ENCODE measurements at places on chromosomes 12 and 14.

GRCh38 chr12:50928392-50928791 is 24.0 kb upstream of the HIGD1C start:
- no peak for DNase-seq

DNA sequence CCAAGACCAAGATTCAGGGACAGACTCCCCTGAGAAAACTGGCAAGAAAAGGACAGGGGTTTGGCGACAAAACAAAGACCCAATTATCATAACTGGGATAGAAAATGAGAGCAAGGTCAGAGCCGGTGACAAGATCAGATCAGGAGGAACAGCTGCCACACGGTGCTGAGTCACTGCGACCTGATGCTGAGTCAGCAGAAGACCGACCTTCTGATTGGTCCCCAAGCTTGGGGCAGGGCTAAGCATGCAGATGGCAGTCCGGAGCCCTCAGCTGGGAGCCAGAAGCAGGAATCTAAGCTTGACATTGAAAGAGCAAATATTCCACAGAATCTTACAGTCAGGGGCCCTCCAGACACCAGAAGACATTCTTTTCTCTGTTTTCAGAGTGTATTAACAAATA is 19.1 kb upstream of the ARMH4 start:
- peak; percentile 79 for DNase-seq

DNA sequence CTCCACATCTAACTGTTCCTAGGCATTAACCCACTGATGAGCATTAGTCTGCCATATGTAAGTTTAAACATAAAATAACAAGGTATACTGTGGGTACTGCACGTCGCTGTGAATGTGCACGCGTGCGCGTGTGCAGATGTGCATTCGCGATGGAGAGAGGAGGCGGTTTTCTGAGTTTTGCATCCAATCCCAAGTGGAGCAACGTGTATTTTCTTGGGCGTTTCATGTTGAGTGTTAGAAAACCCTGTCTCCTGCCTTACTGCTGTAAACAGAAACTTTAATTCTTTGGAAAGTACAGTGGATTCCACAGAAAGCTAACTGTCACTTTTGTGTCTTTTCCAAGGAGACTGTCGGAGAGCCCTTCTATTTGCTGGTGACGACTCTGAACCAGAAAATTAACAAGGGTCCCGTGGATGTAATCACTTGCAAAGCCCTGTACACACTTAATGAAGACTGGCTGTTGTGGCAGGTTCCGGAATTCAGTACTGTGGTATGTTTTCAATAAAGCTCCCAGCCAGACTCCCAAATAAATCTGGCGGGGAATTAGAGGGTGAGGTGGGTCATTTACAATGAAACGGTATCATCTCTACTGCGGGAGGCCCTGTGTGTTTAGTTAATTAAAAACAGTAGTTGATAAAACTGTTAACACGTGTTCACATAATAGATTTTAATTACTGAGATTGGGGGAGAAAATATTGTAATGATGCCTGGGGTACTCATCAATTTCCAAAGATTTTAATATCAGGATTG is 116.5 kb downstream of the PLXNC1 start:
- peak; percentile 47 for DNase-seq

DNA sequence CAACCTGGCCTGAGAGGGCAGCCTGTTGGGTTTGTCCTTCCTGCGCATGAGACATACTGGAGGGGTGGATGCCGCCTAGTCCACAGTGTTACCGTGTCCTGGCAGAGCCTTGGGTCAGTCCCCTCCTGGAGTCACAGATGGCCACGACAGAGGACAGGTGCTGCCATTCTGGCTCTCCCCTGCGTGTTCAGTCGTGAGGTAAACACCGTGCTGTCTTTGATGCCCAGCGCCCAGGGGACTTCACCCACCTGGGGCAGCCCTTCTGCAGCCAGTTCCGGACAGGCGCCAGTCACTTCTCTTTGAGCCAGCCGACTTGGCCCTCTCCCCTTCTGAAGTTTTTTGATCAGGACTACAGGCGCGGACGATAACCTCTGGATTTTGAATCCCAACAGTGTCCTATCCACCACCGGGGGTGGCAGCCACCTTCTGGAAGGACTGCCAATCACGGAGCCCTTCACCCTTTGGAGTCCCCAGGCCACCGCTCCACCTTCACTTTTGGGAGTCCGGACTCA is 933.0 kb downstream of the DIO2 start:
- DNase-seq: no peak

DNA sequence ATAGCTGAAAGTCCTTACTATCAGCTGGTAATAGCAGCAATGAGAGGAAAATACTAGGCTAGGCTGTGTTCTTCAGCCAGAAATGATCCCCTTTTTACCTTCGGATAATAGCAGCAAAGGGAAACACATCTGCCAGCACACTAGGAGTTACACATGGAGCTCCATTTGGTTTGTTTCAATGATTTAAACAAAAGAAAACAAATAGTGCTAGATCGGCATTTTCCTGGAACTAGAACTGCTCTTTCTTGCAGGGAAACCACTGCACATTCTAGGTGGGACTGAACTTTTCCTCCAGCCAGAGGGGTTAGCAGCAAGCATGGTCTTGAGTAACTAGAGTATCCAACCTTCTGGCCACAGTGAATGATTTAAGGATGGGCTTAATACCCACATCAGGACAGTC is 117.6 kb downstream of the PDE6H start:
- DNase-seq: no peak

DNA sequence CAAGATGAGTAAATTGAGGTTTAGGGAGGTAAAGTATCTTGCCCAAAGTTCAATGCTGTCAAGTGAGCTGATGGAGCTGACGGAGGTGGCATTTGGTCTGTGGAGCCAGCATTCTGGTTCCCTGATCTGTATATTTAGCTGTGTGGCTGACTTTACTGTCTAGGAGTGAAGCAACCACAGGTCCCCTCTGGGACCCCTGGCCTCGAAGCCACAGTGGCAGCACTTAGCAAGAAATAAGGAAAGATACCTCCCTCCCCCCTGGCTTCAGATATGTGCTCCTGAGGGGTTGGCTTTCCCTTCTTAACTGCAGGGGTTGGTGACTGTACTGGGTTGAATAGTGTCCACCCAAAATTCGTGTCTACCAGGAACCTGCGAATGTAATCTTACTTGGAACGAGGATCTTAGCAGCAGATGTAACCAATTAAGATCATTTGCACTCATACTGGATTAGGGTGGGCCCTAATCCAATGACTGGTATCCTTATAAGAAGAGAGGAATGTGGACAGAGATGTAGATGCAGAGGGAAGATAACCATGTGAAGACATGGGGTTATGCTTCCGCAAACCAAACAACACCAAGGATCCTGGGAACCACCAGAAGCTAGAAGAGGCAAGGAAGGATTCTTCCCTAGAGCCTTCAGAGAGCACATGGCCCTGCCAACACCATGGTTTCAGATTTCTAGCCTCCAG is 2.0 kb upstream of the ACVR1B start:
- peak; percentile 69 for DNase-seq
